ENCODE measurements at places on chromosomes 2 and 18. TPM values are rescaled to one million over a fixed set of nuclear protein-coding genes. Genes with fewer than 3 reads are reported as not detected.

- no peak for DNase-seq
These were observed 84.9 kb downstream of the CMPK2 start for GRCh38 chr2:6780765-6781274.

GRCh38 chr2:210376694-210377093 lies 61.7 kb upstream of the MYL1 start:
- no peak for DNase-seq

The DSC1 gene
- total RNA-seq = not detected

The POLR1B gene
- total RNA-seq = 15.0 TPM

- no peak for DNase-seq
These were observed 278.4 kb downstream of the AGPS start for GRCh38 chr2:177670791-177671535.

The GPR75 gene
- 1.2 TPM for total RNA-seq

- DNase-seq = no peak
These were observed 46.3 kb downstream of the MAL start for GRCh38 chr2:95071856-95072255.

DNA sequence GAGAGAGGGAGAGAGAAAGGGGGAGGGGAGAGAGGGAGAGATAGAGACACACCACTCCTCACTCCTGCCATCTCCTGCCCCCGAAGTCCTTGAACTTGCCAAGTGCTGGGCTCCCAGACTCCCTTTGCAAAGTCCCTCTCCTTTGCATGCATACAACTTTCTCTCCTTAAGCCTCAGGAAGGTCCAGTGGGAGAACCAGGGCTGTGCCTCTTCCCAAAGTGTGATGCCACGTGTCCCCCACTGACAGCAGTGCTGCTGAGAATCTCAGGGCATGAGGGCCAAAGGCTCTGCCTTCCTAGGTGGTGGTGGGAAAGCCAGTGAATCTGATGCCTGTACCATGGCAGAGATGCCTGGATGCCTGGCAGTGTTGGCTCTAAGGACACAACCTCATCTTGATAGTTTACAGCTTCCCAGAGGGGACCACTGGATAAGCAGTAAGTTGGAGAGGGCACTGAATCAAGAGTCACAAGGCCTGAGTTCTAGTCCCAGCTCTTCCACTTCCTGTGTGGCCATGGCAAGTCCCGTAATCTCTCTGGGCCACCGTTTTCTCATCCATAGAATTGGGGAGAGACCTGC lies 103.4 kb downstream of the CLIP4 start:
- DNase-seq = no peak

DNA sequence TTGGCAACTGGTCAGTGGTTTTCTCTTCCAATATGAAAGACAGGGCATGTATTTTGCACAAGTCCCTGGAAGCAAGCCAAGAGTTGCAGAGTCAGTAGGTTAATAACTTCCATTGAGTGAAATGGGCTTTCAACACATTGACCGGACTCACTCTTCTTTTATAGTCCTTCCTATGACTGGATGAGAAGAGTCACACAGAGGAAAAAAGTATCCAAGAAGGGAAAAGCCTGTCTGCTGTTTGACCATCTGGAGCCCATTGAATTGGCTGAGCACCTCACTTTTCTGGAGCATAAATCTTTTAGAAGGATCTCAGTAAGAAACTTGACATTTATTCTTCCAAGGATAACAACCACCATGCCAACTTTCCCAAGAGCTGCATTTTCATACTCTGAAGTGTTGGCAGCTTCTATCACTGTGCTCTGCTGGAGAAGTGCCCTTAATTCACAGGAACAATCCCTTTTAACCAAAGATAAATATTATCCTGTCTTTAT lies 45.4 kb downstream of the RASGRP3 start:
- no peak for DNase-seq

DNA sequence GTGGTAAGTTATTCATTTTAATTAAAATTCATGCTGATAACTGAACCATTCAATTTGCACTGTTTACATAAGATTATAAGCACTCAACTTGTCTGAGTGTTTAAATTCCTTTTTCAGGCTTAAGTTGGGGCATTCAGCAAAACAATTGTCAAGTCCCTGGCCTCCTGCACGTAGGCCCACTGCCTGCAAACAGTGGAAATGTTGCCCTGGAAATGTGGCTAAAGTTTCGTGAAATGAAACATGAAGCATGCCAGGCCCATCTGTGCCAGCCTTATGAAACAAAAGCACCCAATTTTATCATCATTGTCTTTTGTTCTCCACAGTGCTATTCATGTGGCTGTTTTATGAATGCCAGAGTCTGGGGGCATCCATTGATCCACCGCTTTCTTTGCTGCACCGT lies 163.7 kb downstream of the PTGR3 start:
- no peak for DNase-seq

DNA sequence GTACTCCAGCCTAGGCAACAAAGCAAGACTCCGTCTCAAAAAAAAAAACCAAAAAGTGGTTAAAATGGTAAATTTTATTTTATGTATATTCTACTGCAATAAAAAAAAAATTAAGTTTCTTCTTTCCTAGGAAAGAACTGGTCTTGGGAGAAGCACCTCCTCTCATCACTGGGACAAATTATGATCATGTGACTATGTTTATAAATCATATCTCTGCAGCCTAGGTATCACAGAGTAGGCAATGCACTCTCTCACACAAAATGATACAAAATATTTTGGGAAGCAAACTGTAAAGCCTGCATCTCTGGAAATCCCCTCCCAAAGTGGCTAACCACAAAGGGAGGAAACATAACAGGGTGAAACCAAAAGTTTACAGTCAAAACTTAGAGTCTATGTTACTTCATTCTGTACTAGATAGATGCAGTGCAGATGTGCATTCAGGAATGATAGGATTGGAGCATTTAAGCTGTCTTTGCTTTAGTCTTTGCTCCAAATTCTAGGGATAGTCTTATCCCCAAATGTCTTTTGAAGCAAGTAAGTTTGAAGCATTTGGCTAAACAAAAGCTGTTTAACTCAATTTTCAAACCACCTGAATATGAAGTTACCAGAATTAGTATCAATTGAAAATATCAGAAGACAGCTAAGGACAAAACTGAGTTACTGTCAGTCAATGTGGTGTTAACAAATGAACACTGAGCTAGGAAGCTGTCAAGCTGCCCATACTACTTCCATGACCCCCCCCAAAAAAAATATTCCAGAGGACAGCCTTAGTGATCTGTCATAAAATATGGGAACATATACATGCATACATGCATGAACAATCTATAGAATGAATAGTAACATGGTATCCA lies 21.1 kb upstream of the MALT1 start:
- DNase-seq = no peak

- no peak for DNase-seq
These were observed 79.8 kb upstream of the CCDC141 start for GRCh38 chr2:179129574-179130238.

- no peak for DNase-seq
These were observed 41.6 kb downstream of the LRRC30 start for GRCh38 chr18:7272311-7273049.

DNA sequence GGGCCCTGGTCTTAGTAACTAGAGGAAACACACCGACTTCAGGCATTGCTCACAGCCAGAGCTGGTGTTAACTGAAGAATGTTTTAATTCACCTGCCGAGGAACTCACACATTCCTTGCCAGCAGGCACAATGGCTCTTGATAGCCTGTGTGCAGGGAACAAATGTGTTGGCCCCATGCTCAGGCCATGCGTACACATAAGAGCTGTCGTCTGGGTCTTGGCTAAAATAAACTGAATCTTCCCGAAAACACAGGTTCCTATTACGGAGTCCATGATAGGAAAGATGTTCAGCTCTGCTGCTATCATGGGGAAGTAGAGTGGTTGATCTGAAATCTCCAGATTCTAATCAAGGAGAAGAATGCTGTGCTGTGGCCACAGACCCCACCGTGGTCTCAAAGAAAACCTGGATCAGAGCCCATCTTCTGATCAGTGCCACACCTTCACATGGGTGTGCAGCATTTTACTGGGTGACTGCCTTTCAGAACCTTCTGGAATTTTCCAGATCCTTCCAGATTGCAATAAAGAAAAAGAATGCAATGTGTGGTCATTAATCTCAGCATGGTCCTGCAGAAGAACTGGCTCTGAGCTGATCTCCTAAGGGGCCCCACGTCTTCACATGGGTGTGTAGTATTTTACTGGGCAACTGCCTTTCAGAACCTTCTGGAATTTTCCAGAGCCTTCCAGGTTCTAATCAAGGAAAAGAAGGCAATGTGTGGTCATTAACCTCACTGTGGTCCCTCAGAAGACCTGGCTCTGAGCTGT lies 17.2 kb downstream of the MBP start:
- no peak for DNase-seq

The DLX2 gene
- 5.7 TPM for total RNA-seq

- no peak for DNase-seq
These were observed 86.6 kb downstream of the VWC2L start for GRCh38 chr2:214497489-214497888.

DNA sequence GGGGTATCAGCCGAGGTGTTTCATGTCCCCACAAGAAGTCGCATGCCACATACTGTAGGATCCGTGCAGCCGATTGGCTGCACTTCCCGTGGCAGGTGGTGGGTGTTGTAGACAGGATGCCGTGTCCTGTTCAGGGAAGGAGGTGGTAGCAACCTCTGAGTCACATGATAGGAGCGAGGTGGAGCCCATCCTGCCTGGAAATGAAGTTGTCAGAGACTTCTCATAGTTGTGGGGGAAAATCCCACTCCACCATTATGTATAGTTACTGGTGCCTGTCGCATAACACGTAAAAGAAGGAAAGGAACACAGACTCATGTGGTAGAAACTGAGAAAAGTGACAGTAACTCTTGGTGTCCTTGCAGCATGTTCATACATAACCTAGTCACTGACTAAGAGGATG lies 91.4 kb upstream of the IL1R2 start:
- no peak for DNase-seq

The ARHGEF33 gene
- 0.51 TPM for total RNA-seq

The SPATA3 gene
- not detected for total RNA-seq

- DNase-seq = peak; percentile 91
These were observed 147.7 kb downstream of the KLHL29 start for GRCh38 chr2:23532391-23533337.

- DNase-seq = no peak
These were observed 1257.4 kb upstream of the ZEB2 start for GRCh38 chr2:145777297-145777696.

DNA sequence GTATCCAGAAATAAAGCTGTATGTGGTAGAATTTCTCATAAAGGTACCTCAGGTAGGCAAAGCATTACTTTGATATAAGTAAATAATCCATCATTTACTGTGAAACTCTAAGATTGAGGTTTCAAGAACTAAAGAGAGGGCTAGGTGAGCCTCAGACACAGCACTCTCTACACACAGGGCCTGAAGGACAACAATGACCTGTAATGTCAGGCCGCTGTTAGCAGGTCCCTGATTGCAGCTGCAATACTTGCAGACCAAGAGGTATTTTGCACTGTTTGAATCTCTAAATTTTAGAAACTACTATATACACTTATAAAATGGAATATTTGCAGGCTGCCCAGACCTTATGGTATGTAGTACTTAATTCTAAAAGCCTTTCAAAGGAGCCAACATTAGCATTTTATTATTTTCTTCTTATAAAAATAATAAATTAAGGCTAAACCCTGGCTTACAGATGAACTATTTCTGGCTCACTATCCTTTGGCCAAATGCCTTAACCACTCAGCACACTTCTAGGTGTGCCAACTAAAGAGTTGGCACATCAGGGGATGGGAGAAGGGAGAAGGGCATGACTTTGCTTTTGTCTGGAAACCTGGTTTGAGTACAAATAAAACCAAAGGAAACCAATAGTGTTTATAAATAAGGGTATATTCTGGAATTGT lies 66.7 kb upstream of the SLC39A10 start:
- no peak for DNase-seq

- DNase-seq = no peak
These were observed 58.4 kb upstream of the WIPF1 start for GRCh38 chr2:174656035-174656434.

GRCh38 chr2:62042944-62043343 lies 137.5 kb downstream of the COMMD1 start:
- no peak for DNase-seq

All from chondrocyte (in vitro differentiated cells).